ENCODE measurements at places on chromosomes 12 and 14.

- DNase-seq, result no peak
These were observed 2.7 kb downstream of the BAG5 start for GRCh38 chr14:103559766-103560165.

GRCh38 chr12:114528766-114529165 lies 122.8 kb upstream of the TBX5 start:
- no peak for DNase-seq

DNA sequence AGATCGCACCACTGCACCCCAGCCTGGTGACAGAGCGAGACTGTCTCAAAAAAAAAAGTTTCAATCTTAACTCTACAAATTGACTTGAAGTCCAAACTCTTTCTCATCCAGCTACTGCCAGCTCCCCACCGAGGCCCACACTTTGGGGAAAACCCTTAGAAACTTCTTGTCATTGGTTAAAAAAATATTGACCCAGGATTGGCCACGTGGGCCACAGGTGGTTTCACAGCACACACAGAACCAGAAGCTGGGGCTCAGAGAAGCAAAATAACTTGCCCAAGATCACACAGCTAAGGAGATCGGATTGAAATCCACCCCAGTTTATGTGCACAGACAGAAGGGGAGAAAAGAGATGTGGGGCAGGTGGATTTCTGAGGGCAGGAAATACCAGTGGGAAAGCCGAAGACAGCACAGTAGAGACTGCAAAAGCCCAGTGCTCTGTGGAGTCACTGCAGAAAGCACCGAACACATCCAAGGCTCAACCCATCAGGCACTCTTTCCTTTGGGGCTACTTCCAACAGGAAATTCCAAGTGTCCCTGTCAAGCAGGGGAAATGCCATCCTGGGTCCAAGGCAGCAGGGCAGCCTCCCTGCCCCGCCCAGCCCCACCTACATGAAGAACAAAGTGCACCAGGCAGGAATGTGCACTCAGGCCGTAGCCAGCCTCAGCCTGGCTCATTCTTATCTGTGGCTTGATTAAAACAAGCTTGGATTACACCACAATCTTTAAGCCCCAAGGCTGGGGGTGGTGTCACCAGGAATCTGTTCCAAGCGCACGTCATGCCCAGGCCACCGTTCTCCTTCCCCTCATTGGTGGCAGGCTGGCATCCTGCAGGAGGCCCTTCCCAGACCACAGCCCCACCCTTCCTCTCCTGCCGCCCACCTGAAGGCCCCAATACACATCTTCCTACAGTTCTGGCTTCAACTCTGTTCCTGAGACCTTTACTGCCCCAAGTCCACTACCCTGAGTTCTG lies 72.5 kb downstream of the ITPK1 start:
- DNase-seq, result no peak

- no peak for DNase-seq
These were observed 349.9 kb downstream of the ETNK1 start for GRCh38 chr12:22974865-22975264.

- peak; percentile 56 for DNase-seq
These were observed 6.1 kb downstream of the SDR39U1 start for GRCh38 chr14:24436355-24437019.

Data from caudate nucleus (tissue), 63 donors.